ENCODE measurements at places on chromosomes 6 and 20.
A peak's percentile ranks its signal among the peaks of the same experiment; 100 is the strongest.

DNA sequence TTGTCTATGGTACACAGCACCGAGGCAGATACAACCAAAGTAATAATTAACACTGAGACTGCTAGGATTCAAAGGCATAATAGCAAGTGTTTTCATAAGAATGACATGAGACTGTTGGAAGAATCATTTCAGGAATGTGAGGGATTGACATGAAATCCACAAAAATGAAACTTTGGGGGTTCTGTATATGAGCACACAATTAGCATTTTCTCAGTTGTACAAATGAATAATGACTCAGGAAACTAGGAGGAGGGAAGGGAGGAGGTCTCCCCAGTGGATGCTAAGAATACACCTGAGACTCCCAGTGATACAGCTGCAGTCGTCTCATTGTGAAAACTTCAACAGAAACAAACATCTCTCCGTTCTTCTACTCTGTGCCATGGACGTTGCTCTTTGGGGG lies 428.4 kb upstream of the PLCB4 start:
- peak; percentile 15 for DNase-seq

GRCh38 chr6:43901733-43902230 lies 131.8 kb downstream of the VEGFA start:
- no peak for DNase-seq

GRCh38 chr6:162198925-162199324 lies 528.6 kb downstream of the PRKN start:
- peak; percentile 11 for DNase-seq

DNA sequence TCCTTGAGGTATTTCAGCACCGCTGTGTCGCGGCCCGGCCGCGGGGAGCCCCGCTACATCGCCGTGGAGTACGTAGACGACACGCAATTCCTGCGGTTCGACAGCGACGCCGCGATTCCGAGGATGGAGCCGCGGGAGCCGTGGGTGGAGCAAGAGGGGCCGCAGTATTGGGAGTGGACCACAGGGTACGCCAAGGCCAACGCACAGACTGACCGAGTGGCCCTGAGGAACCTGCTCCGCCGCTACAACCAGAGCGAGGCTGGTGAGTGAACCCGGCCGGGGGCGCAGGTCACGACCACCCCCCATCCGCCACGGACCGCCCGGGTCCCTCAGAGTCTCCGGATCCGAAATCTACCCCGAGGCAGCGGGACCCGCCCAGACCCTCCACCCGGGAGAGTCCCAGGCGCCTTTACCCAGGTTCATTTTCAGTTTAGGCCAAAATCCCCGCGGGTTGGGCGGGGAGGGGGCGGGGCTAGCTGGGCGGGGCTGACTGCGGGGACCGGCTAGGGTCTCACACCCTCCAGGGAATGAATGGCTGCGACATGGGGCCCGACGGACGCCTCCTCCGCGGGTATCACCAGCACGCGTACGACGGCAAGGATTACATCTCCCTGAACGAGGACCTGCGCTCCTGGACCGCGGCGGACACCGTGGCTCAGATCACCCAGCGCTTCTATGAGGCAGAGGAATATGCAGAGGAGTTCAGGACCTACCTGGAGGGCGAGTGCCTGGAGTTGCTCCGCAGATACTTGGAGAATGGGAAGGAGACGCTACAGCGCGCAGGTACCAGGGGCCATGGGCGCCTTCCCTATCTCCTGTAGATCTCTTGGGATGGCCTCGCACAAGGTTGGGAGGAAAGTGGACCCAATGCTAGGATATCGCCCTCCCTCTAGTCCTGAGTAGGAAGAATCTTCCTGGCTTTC lies 693 bp downstream of the HLA-F start:
- DNase-seq, result no peak

DNA sequence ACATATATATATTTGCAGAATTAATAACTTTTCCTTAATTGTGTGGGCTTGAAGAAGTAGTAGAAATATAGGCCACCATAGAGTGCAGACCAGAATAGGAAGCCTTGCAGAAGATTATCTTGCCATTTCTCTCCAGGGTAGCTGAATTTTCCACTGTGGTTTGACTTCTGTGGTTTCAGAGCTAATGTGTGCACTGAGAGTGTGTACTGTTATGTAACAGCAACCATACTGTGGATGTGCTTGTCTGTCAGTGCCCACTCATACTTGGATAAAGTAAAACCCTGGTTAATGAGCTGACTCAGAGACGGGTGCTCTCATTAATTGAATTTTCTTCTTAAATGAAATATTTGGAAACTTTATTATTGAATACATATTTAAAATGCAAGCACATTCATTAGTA lies 57.2 kb downstream of the CEP43 start:
- no peak for DNase-seq

DNA sequence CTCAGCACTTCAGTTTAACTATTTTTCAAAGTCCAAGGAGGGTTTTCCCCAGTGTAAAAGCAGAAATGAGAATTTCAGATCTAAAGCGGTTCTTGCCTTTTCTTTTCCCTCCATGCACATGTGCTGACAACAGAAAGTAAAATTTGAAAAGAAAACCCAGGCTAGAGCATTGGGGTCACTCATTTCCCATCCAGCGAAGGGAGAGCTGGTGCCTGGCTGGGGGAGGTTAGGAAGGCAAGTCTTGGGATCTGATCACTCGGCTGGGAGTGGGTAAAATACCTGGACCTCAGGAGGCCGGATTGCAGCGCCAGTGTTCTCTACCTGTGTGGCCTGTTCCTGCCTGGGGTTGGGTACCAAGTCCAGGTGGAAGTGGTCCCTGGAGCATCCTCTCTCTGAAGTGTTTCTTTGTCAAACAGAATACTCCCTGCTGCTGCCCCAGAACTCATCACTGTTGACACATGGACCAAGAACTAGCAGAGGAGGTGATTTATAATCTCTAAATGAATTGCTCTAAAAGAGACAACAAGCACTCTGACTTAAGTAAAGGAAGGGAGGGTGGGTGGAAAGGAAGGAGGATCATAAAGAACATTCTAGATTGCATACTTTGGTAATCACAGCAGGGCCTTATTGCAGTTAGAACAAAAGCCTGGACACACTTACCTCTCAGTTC lies 136.0 kb downstream of the MTHFD1L start:
- DNase-seq, result peak; percentile 11

- no peak for DNase-seq
Observed at GRCh38 chr20:47316776-47317126, 39.7 kb downstream of the ZMYND8 start.

DNA sequence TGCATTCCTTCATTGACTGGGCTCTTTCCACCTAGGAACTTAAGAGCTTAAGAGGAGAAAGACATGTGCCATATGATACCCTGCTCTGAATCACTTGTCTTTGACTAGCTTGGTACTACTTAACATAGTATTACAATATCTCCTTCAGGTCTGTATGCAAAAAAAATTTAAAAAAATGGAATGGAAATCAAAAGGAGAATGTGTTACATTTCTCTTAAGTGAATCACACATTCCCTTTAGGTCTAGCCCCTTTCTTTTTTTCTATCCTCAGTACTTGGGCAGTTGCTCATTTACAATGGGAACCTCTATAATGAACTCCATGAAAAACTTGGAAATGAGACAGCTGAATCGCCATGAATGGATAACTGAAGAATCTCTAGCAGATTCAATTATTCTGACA lies 53.8 kb downstream of the SLC35F1 start:
- DNase-seq, result no peak

DNA sequence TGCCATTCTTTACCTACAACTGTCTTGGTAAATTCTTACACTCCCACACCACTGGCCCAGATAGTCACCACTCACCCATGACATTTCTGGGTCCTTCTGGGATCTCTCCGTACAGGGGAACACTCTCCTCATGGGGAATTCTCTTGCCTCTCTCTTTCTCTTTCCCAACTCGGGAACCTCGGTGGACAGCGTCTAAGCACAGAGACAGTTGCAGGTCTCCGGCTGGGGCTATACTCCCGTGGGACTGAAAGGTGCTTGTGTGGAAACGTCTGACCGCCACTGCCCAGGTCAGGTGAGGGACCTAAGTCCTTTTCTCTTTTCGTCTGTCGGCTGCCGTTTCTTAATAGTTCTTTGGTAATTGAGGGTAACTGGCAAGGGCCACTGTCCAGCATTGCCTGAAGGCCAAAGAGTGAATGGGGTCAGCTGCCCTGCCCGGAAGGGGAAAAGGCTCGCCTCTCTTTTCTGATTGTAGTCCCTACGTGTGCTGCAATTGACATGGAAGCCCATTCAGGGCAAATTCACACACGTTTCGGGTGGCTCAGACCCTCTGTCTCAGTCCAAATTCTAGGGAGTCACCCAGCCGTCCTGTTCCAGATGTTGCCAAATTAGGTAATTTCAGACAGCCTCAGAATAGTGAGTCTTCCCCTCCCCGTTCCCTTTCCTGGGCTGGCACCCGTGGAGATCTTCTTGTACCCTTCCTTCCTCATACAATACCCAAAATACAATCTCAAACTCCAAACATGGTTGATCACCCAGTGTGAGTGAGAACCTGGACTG lies 31.2 kb upstream of the RIPK1 start:
- DNase-seq, result no peak

DNA sequence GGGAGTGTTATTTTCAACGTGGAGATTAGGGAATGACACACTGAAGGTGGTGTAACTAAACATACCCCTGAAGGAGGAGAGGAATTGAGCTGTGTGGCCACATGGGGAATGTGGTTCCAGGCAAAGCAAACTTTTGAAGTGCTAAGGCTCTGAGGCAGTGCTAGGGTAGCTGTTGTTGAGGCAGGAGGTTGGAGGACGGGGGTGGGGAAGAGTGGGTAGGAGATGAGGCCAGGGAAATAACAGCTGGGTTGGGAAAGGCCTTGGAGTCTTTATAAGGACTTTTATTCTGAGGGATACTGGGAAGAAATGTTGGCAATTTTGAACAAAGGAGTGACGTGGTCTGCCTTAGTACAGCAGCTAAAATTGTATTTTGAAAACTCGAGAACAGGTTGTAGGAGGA lies 13.0 kb downstream of the RPRD1B start:
- no peak for DNase-seq

DNA sequence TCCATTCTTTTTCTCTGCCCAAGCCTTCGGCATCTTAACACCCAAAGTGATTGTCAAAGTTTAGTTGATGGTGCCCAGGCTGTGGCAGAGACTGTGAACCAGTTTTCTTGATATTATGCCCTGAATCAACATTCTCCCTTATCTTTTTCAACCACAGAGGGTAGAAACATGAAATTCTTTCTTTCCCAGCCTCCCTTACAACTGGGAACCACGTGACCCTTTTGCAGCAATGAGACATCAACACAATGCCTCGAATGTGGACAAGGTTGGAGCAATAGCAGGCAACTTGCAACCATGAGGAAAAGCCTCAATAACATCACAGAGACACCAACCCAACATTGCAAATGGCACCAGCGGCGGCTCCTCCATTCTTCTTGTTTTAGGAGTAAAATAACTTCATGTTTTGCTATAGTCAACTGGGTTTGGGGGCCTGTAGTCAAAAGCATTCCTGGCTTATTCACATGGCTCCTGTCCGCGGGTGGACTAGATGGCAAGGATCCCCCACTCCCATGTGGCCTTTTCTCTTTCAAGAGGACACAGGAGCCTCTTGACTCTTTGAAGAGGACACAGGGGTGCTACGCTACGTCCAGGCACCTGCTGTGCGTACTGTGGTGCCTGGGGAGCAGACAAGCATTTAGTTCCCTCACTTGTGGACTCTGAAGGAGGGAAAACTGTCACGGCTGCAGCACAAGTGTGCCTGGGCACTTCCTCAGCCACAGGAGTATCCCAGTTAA lies 90.5 kb downstream of the NOL4L start:
- DNase-seq, result no peak

DNA sequence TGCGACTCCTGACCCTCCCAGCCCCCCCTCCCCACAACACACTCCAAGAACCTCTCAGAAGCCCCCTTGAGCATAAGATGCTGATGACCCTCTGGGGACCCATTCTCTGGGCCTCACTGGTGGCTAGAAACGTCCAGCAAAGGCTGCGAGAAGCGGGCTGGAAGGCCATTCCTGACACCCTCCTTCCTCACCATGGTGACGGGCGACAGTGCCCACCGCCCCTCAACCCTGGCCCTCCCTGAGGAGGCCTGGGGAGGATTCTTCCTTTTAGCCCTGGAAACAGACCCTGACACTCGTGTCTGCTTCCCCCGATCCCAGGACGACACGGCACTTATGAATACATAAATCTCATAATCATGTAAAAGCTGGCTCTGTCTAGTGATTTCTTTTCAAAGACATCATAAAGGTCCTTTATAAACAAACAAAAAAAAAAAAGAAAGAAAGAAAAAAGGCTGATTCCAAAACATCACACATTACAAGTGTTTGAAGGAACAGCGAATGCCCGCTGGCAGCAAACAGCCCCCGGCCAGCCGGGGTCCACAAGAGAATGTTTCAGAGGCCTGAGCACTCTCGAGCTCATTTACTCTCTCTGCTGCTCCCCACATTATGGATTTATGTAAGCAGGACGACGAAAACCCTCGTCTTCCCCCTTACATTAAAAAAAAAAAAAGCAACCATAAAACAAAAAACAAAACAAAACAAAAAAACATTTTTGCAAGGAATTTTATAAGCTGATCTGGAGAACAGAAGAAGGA lies 40.7 kb downstream of the PREX1 start:
- no peak for DNase-seq

GRCh38 chr6:14442242-14442641 lies 324.7 kb downstream of the CD83 start:
- DNase-seq, result peak; percentile 61

- DNase-seq, result peak; percentile 55
Observed at GRCh38 chr6:107819217-107819616, 4.9 kb downstream of the SCML4 start.

DNA sequence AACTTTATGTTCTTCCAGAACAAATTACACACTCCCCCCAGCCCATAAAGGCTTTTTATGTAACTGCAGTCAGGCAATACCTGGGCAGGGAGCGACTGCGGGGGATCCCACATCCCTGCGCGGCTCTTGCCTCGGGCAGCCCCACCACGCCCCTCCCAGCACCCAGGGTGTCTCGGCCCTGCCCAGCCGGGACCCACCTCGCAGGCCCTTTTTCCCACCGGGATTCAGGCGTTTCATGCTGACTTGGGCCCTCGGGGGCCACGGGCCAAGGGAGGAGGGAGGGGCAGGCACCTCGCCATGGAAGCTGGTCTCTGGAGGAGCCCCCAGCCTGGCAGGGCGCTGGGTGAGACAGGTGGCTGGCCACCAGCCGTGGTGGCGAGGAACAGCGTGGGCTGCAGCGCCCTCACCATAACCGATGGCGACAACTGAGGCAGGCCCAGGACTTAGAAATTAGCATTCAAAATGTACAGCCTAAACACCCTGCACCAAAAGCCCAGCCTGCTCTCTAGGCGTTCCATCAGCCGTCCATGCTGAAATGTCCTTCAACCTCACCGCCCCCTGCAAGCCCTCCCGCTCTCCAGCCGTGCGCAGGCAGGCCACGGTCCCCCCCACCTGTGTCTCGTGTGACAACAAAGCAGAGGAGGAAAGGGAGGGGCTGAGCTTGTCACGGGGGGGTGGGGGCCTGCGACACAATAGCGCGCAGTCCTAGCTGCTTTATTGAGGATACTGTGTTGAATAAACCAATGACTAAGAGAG lies 15.1 kb upstream of the FOXC1 start:
- peak; percentile 88 for DNase-seq

- no peak for DNase-seq
Observed at GRCh38 chr6:100338090-100338489, 126.6 kb downstream of the SIM1 start.

DNA sequence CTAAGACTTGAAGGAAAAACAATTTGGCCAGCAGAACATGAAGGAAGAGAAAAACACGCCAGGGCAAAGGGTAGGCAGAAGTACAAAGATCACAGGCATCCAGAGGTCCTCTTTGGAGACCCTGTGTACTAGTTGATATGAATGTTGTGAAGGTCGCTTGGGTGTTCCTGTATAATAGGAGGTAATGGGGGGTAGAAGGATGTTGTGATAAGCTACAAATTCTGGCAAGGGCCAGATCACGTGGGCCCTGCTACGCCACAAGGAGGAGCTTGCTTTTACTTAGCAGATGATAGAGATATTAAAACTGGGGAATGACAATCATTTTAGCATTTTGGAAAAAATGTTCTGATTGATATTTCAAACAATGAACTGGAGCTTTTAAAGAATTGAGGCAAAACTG lies 878 bp upstream of the HLA-DMA start:
- DNase-seq, result no peak
